Nasal cavity respiratory epithelium epithelial cell of viscerocranial mucosa (primary cell): ENCODE measurements at places on chromosomes 7 and 10. TPM values are rescaled to one million over a fixed set of nuclear protein-coding genes. Genes with fewer than 3 reads are reported as not detected.

The AOC1 gene
- 0.34 TPM in 1 of 2 replicates, not detected in the other for total RNA-seq

The MMP21 gene
- not detected in 2 replicates for total RNA-seq

The ZNF282 gene
- 30.4 and 49.5 TPM in 2 replicates for total RNA-seq

The STRIP2 gene
- total RNA-seq, result 9.6 and 26.7 TPM in 2 replicates
